Hepatocyte (in vitro differentiated cells): ENCODE measurements at places on chromosomes 1 and 21. TPM values are rescaled to one million over a fixed set of nuclear protein-coding genes. Genes with fewer than 3 reads are reported as not detected.

The TCP10L gene
- 0.40 TPM in 1 of 2 replicates, not detected in the other for total RNA-seq

DNA sequence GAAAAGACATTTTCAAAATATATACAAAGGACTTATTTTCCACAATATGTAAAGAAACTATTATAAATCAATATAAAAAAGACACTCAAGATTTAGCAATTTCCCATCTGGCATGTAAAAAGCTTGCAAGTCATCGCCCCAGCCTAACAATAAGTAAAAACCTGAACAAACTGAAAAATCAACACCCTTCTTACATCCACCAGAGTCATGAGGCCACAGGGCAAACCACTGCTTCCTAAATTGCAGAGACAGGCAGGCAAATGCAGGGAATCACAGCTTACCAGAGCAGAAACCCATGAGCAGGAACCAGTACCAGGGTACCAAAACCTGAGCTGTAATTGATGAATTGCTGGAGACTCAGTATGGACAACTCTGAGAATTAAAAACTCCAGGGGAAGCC lies 16.7 kb upstream of the WNT2B start:
- DNase-seq, result no peak

The RIMKLA gene
- 1.1 and 1.4 TPM in 2 replicates for total RNA-seq

DNA sequence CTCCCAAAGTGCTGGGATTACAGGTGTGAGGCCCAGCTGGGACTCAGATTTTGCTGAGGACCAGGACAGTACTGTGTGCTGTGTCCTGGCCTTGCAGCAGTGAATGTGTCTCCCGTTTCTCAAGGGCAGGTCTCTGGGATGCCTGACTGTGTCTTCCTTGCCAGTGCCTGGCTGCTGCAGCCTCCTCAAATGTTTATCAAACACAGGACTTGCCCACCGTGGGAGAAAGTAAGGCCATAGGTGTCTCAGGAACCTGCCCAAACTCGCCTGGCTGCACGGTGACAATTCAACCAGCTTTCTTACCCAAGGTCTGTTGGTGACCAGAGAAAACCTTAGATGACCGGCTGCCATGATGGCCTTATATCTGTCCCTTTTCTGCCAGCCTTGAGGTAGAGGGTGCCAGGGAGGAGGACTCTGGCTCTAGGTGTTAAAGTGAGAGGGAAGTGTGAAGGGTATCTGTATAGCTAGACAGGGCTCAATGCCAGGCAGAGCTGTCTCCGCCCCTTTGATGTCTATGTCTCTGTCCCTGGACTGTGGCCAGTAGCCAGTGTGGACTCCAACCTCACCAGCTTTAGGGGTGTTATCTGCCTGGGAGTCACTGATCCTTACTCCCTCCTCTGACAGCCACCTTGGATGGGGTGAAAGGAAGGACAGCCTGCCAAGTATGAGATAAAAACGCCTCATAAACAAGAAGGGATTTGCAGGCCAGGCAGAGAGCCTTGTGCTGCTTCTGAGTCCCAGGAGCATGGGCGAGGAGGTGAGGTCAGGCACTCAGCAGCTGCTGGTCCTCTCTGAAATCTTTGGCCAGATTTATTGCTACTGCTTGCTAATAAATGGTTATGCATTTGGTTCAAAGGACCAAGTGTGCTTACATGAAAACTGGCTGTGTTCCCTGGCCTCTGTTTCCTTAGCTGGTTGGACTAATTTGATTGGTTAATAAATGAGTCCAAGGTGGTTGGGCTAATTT lies 22.3 kb downstream of the IL6R start:
- DNase-seq, result peak; percentile 59

- DNase-seq, result peak; percentile 51
Observed at GRCh38 chr1:46489638-46490405, at the start of gene DMBX1. DMBX1 (plus strand) TSS chr1:46489836; CDS start chr1:46507011, 17,175 bp downstream.

- no peak for DNase-seq
Observed at GRCh38 chr1:162361349-162361748, 15.3 kb downstream of the SPATA46 start.

DNA sequence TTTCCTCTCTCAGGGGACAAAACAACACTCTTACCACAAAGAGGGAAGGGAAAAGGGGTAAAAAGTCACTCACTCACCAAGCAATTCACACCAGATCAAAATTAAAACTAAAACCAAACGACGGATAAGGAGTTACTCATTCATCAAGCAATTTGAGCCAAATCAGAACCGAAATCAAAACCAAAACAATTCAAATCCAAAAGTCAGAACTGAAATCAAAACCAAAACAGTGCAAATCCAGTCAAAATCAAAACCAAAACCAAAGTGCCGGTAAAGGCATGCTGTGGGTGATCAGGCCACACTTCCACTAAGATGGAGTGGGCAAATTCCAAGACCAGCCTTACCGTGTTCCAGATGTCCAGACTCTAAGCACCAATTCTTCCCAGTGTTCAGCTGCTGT lies 717.9 kb downstream of the AMY1C start:
- no peak for DNase-seq

The AVPR1B gene
- total RNA-seq, result not detected in 2 replicates

GRCh38 chr1:221865808-221866207 lies 123.9 kb upstream of the DUSP10 start:
- no peak for DNase-seq

- DNase-seq, result no peak
Observed at GRCh38 chr1:156196445-156196844, 2.5 kb downstream of the SLC25A44 start.

DNA sequence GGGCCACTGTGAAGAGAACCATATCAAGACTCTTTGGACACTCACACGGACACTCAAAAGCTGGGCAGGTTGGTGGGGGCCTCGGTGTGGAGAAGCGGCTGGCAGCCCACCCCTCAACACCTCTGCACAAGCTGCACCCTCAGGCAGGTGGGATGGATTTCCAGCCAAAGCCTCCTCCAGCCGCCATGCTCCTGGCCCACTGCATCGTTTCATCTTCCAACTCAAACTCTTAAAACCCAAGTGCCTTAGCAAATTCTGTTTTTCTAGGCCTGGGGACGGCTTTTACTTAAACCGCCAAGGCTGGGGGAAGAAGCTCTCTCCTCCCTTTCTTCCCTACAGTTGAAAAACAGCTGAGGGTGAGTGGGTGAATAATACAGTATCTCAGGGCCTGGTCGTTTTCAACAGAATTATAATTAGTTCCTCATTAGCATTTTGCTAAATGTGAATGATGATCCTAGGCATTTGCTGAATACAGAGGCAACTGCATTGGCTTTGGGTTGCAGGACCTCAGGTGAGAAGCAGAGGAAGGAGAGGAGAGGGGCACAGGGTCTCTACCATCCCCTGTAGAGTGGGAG lies 36.3 kb upstream of the TDRD10 start:
- DNase-seq, result no peak

The FCRLA gene
- total RNA-seq, result 0.16 and 3.0 TPM in 2 replicates

- DNase-seq, result no peak
Observed at GRCh38 chr21:46600978-46601377, 3.9 kb downstream of the S100B start.

- DNase-seq, result no peak
Observed at GRCh38 chr1:245105815-245106410, 48.9 kb upstream of the KIF26B start.

DNA sequence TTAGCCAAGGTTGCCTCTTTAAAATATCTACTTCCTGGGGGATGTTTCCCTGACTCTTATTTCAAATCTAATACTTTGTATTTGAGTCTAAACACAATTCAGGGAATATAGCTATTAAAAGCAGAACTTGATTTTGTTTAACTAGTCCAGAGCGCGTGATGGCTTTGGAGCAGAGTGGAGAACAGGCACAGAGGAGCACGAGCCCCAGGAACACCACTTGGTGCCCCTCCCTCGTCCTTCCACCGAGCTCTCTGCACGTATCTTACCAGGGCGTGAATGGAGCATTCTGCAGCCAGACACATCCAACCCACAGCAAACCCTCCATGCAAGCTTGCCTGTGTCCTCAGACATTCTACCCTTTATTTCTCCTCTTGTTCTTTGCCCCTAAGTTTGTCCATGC lies 14.1 kb downstream of the KIF26B start:
- no peak for DNase-seq

- DNase-seq, result no peak
Observed at GRCh38 chr1:54984131-54984842, 3.9 kb downstream of the TMEM61 start.

DNA sequence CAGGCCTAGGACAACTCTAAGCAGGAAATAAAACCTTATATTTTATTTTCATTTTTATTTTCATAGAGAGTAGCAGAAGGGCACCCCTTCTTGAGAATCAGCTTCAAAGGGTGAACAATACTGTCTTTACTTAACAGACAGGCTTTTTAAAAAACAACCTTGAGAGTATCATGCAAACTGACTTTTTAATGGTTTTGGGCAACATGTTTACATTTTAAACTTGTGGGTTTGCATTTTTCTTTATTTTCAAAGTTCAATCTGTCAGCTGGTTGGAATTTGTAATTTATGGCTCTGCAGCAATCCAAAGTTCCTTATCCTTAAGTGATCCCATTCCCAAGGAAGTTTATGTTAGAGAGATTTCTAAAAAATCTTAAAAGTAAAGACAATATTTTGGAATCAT lies 392.3 kb upstream of the ADAMTS5 start:
- DNase-seq, result no peak

The BMP8A gene
- 1.4 and 2.8 TPM in 2 replicates for total RNA-seq

DNA sequence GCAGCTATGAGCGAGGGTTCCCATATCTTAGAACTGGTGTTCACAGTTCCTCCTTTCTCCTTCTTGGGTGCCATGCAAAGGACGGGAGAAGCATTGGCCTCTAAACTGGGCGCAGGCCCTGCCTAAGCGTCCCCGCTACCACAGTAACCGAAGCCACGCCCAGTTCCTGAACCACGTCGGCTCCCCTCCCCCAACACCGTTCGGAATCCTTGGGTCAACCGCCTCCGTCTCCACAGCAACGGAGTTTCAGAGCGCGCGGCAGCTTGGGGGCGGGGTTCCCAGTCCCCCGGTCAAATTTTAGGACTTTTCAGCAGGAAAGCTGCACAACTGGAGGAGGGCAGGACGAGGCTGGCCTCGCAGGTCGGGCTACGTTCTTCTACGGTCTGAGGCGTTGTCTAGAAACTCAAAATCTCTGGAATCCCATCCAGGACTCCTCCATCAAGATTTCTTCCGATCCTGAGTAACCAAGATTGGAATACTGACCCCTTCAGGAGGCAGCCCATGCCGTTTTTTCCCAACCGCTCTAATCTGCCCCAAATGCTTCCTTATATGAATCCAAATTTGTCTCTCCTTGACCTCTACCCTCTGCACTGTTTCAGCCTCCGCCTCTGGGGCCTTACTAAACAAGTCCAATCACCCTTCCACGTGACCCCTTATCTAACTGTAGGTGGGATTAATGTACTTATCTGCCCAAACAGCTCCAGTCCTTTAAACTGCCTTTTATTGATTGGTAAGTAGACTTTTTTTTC lies at the start of gene SPAG17:
SPAG17 (minus strand) TSS at position 145 of the 749 bp plus-strand sequence; CDS start at position 74, 71 bp downstream.
- DNase-seq, result peak; percentile 92

GRCh38 chr1:204363335-204364114 lies 3.8 kb upstream of the PLEKHA6 start:
- DNase-seq, result peak; percentile 87

- peak; percentile 53 for DNase-seq
Observed at GRCh38 chr1:235783148-235783776, 83.4 kb downstream of the LYST start.

GRCh38 chr1:95889400-95889799 lies 655.4 kb downstream of the RWDD3 start:
- DNase-seq, result no peak

The C1orf52 gene
- 27.2 and 30.1 TPM in 2 replicates for total RNA-seq

DNA sequence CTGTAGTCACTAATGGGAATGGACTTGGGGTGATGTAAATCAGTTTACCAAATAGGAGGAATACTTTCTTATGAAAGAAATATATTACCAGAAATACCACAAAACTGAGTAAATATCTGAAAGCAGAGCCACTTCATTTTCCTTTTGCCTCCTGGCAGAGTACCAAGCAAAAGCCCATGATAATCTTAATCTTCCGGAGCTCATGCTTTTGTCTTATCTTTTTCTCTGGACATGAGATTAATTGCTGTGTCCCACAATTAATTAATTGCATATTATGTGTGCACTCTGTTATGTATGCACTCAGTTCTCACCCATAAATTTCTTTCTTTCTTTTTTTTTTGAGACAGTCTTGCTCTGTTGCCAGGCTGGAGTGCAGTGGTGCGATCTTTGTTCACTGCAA lies 94.1 kb upstream of the PDE4B start:
- DNase-seq, result no peak

DNA sequence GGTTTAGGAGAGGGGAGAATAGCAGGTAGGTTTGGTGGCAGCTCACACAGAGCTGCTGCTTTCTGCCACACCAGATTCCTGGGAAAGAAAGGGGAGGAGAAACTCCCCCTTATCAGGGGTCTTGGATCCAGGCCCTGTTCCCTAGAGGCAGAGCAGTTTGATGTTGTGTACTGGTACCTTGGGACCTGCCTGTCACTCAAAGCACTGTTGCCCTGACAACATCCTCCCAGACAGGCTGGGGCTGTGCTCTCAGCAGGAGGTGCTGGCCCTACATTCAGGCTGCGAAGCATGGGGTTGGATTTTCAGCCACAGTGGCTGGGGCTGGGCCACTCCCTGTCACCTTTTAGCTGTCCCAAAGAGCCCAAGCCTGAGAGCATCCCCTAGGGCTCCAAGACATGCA lies 188.0 kb downstream of the GRIK3 start:
- no peak for DNase-seq

DNA sequence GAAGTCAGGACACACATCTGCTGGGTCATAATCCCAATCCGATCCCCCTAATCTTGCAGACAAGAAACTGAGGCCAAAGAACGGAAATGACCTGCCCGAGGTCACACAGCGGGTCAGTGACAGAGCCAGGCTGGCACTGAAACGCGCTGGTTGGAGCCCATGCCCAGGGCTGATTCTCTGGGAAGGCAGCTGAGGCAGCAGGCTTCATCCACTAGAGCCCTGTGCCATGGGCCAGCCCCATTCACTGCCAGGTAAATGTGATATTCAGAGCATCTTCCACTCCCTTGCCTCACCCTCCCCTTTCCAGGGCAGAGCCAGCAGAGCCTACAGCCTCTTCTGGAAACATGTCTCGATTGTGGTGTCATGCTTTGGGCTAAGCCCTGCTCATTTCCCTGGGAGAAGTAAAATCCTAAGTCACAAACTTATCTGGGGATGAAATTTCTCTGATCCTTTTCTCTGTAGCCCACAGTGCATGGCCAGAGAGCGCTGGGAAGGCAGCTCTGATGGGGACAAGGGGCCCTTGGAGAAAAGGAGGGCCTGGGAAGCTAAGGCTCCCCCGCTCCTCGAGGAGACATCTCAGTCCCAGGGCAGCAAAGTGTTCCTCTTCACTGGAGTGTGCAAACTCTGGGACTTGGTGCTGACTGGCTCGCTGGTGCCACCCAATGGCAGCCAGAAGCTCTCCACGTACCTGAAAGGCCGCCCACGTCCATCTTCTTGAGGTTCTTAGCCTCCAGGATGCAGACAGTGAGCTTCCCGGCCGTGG lies 110.4 kb downstream of the SYT2 start:
- peak; percentile 83 for DNase-seq

- no peak for DNase-seq
Observed at GRCh38 chr21:44692798-44693512, 4.0 kb upstream of the KRTAP10-12 start.

The FLG gene
- not detected in 2 replicates for total RNA-seq

The IFI44 gene
- 5.2 and 7.7 TPM in 2 replicates for total RNA-seq
